ENCODE measurements at places on chromosomes 2 and 18.

GRCh38 chr2:118856978-118857676 is 9.7 kb upstream of the EN1 start:
- DNase-seq: no peak

- no peak for DNase-seq
Measured at GRCh38 chr2:181036445-181036844, 56.0 kb downstream of the UBE2E3 start.

- DNase-seq: no peak
Measured at GRCh38 chr2:207784898-207785297, 15.2 kb upstream of the FZD5 start.

DNA sequence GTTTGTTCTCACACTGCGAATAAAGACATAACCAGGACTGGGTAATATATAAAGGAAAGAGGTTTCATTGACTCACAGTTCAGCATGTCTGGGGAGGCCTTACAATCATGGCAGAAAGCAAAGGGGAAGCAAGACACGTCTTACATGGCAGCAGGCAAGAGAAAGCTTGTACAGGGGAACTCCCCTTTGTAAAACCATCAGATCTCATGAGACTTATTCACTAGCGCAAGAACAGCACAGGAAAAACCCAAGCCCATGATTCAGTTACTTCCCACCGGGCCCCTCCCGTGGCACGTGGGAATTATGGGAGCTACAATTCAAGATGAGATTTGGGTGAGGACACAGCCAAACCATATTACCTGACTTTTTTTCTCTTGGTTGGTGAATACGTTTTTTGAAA is 51.3 kb downstream of the TMEM247 start:
- no peak for DNase-seq
